Cardiac muscle cell (in vitro differentiated cells and primary cell): ENCODE measurements at places on chromosomes 5 and 9. TPM values are rescaled to one million over a fixed set of nuclear protein-coding genes. Genes with fewer than 3 reads are reported as not detected.

MYOT gene
- total RNA-seq = not detected in 2 replicates

GRCh38 chr5:113170707-113171106, 194.1 kb downstream of the DCP2 start:
- no peak for DNase-seq
- peaks cover 70% of the 10 kb centered on the region for H3K4me1 ChIP-seq
- no peaks in the 10 kb centered on the region for H3K36me3 ChIP-seq
- no peak overlapping the region for H3K27ac ChIP-seq
- no peak overlapping the region for H3K4me3 ChIP-seq

DNA sequence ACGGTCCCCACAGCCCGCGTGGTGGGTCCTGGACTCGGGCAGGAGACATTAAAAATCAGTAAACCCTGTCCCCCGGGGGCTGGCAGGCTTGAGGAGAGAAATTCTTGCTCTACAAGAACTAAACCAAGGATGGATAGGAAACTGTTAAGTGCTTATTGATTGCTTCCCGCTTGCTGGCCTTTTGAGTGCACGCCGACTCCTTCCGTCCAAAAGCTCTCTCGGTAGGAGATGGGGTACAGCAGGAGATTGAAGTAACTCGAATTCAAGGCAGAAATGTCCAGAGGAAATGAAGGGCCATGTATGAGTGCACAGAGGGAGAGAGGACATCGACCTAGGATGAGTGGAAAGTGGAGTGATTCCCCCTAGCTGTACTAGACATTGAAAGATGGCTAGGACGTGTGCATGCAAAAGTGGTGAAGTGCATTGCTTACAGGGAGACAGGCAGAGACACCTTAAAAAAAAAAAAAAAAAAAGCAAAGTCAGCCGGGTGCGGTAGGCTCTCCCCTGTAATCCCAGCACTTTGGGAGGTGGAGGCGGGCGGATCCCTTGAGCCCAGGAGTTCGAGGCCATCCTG, 923 bp downstream of the RECK start:
- H3K4me3 ChIP-seq = peak overlapping the region; percentile 78
- DNase-seq = peak; percentile 44
- no peaks in the 10 kb centered on the region for H3K27me3 ChIP-seq
- peaks cover 10% of the 10 kb centered on the region for H3K4me1 ChIP-seq
- no peaks in the 10 kb centered on the region for H3K36me3 ChIP-seq

- peak; percentile 66 for DNase-seq
- no peaks in the 10 kb centered on the region for H3K4me1 ChIP-seq
- no peaks in the 10 kb centered on the region for H3K27me3 ChIP-seq
- no peak within 1 kb of the TSS for H3K27ac ChIP-seq
- no peaks in the 10 kb centered on the region for H3K36me3 ChIP-seq
Measured at GRCh38 chr5:7850395-7851239, at the start of gene CFAP90. CFAP90 (minus strand) TSS chr5:7851133; CDS start chr5:7851021, 112 bp downstream.

DNA sequence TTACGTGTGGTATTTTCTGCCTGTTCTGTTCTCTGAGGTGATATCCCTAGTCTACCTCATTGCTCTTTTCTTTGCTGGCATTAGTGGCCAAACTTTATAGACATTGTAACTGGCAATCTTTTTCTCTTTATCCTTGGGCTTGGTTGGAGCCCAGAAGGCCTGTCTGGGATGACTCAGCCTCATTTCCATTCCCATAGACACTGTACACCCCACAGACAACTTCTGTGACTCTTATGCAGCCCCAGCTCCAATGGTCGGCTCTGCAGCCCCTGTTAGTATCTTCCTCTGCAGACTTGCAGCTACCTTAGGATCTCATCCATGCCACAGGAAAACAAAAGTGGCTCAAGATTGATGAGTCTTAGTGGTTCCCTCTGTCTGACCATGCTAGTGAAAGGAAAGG, 79.8 kb downstream of the CFAP95 start:
- H3K27ac ChIP-seq = no peak overlapping the region
- no peak overlapping the region for H3K4me3 ChIP-seq
- DNase-seq = no peak
- H3K4me1 ChIP-seq = no peaks in the 10 kb centered on the region
- no peaks in the 10 kb centered on the region for H3K36me3 ChIP-seq

- H3K4me1 ChIP-seq = no peaks in the 10 kb centered on the region
- no peak overlapping the region for H3K4me3 ChIP-seq
- H3K36me3 ChIP-seq = no peaks in the 10 kb centered on the region
- H3K27me3 ChIP-seq = no peaks in the 10 kb centered on the region
Measured at GRCh38 chr5:25029004-25029403, 384.2 kb upstream of the CDH10 start.

- no peak overlapping the region for H3K4me3 ChIP-seq
- peaks cover 4% of the 10 kb centered on the region for H3K4me1 ChIP-seq
- H3K36me3 ChIP-seq = no peaks in the 10 kb centered on the region
- H3K27ac ChIP-seq = no peak overlapping the region
Measured at GRCh38 chr5:74109344-74109743, 483.3 kb downstream of the ARHGEF28 start.

- no peaks in the 10 kb centered on the region for H3K27me3 ChIP-seq
- no peaks in the 10 kb centered on the region for H3K36me3 ChIP-seq
- no peak overlapping the region for H3K27ac ChIP-seq
- H3K4me1 ChIP-seq = no peaks in the 10 kb centered on the region
Measured at GRCh38 chr5:172481011-172481800, 26.9 kb upstream of the SH3PXD2B start.

DNA sequence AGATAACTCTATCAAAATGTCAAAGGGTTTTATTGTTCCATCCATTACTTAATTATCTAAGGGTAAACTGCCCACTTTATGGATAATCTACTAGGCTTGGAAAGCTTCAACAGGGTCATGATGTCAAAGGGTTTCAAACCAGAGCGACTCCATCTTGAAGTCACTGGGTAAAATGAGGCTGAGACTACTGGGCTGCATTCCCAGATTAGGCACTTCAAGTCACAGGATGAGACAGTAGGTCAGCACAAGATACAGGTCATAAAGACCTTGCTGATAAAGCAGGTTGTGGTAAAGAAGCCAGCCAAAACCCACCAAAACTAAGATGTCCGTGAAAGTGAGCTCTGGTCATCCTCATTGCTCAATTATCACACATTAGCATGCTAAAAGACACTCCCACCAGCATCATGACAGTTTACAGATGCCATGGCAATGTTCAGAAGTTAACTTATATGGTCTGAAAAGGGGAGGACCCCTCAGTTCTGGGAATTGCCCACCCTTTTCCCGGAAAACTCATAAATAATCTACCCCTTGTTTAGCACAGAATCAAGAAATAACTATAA, 138.6 kb downstream of the GNAQ start:
- H3K27me3 ChIP-seq = no peaks in the 10 kb centered on the region
- H3K27ac ChIP-seq = no peak overlapping the region
- no peak for DNase-seq
- peaks cover 9% of the 10 kb centered on the region for H3K4me1 ChIP-seq

- no peaks in the 10 kb centered on the region for H3K27me3 ChIP-seq
- no peak for DNase-seq
- no peaks in the 10 kb centered on the region for H3K4me1 ChIP-seq
- no peaks in the 10 kb centered on the region for H3K36me3 ChIP-seq
Measured at GRCh38 chr9:112809351-112809848, 58.8 kb downstream of the SNX30 start.

GRCh38 chr9:29176786-29177185, 1603.5 kb upstream of the C9orf72 start:
- no peak overlapping the region for H3K27ac ChIP-seq
- no peaks in the 10 kb centered on the region for H3K27me3 ChIP-seq
- H3K4me1 ChIP-seq = no peaks in the 10 kb centered on the region
- no peaks in the 10 kb centered on the region for H3K36me3 ChIP-seq
- no peak overlapping the region for H3K4me3 ChIP-seq
- DNase-seq = no peak

SH3PXD2B gene
- total RNA-seq = 19.7 and 27.6 TPM in 2 replicates

DNA sequence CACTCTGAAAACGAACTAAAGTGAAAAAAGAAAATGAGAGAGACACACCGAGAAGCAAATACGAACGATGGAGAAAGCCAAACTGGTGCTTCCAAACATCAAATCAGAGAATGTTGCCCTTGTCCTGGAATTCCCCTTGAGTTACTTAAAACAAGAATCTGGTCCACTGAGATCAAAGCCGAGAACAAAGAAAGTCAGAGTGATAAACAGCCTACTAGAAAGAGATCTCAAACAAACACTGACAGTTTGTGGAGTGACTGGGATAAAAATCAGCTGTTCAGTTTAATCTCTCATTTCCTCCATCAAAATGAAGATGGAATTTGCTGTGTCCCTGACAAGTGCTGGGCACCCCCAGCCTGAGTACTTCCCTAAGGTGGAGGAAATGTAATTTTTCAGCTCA, 582.6 kb downstream of the NR2F1-AS1 start:
- DNase-seq = no peak
- H3K4me1 ChIP-seq = no peaks in the 10 kb centered on the region
- peaks cover 72% of the 10 kb centered on the region for H3K27me3 ChIP-seq
- H3K4me3 ChIP-seq = no peak overlapping the region
- H3K36me3 ChIP-seq = no peaks in the 10 kb centered on the region

DNA sequence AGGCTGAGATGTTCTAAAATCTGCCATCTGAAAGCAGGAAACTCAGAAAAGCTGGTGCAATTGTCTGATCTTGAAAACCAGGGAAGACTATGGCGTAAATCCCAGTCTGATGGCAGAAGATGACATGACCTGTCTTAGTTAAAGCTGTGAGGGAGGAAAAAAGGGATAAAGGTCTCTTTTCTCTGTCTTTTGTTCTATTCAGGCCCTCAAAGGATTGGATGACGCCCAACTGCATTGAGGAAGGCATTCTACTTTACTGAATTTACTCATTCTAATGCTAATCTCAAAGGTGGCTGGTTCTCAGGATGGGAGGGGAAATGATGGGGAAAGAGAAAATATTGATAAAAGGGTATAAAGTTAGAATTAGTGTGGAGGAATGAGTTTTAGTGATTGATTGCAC, 312.8 kb upstream of the CTNND2 start:
- H3K27me3 ChIP-seq = no peaks in the 10 kb centered on the region
- no peak for DNase-seq
- H3K27ac ChIP-seq = no peak overlapping the region
- no peaks in the 10 kb centered on the region for H3K36me3 ChIP-seq
- H3K4me1 ChIP-seq = no peaks in the 10 kb centered on the region

DNA sequence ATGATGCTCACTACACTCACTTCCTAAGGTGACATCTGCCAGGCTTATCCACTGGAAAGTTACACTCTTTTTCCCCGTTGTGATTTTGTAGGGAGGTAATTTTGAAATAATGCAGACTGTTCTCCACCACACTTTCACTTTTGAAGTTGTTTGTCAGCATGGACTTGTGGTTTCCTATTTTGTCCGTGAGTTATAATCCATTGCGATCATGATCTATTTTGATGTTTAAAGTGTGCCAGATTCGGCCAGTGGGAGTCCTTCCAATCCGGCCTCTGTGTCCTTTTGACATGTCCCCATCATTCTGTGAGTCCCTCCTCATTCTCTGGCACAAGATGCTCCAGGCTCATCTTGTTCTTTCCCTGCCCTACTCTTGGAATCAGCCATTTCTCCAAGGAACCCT, 211.3 kb upstream of the KLF4 start:
- H3K4me1 ChIP-seq = no peaks in the 10 kb centered on the region
- no peak overlapping the region for H3K4me3 ChIP-seq
- DNase-seq = no peak
- H3K27me3 ChIP-seq = no peaks in the 10 kb centered on the region
- no peak overlapping the region for H3K27ac ChIP-seq

GRCh38 chr9:28503573-28503972, 930.3 kb upstream of the C9orf72 start:
- H3K27me3 ChIP-seq = no peaks in the 10 kb centered on the region
- H3K27ac ChIP-seq = no peak overlapping the region
- no peaks in the 10 kb centered on the region for H3K36me3 ChIP-seq
- no peak for DNase-seq
- H3K4me3 ChIP-seq = no peak overlapping the region
- no peaks in the 10 kb centered on the region for H3K4me1 ChIP-seq

GZMA gene
- not detected in 2 replicates for total RNA-seq

PHF24 gene
- 1.1 and 2.9 TPM in 2 replicates for total RNA-seq

GRCh38 chr5:136425921-136426320, 60.6 kb upstream of the TRPC7 start:
- H3K36me3 ChIP-seq = no peaks in the 10 kb centered on the region
- H3K4me1 ChIP-seq = no peaks in the 10 kb centered on the region
- H3K27me3 ChIP-seq = no peaks in the 10 kb centered on the region

- no peaks in the 10 kb centered on the region for H3K27me3 ChIP-seq
- no peaks in the 10 kb centered on the region for H3K36me3 ChIP-seq
- H3K27ac ChIP-seq = no peak overlapping the region
- no peaks in the 10 kb centered on the region for H3K4me1 ChIP-seq
Measured at GRCh38 chr5:137092831-137093230, 406.3 kb downstream of the SPOCK1 start.

GRCh38 chr5:157186309-157187045, 5.8 kb downstream of the ITK start:
- no peak for DNase-seq
- H3K27ac ChIP-seq = no peak overlapping the region
- H3K4me1 ChIP-seq = no peaks in the 10 kb centered on the region
- H3K36me3 ChIP-seq = no peaks in the 10 kb centered on the region

- H3K4me1 ChIP-seq = no peaks in the 10 kb centered on the region
- no peaks in the 10 kb centered on the region for H3K36me3 ChIP-seq
- DNase-seq = no peak
- no peaks in the 10 kb centered on the region for H3K27me3 ChIP-seq
- H3K4me3 ChIP-seq = no peak overlapping the region
Measured at GRCh38 chr5:69335341-69335935, 2.8 kb upstream of the CCDC125 start.

GRCh38 chr5:110439296-110439695, 287.2 kb downstream of the TMEM232 start:
- peaks cover 3% of the 10 kb centered on the region for H3K4me1 ChIP-seq
- H3K4me3 ChIP-seq = no peak overlapping the region
- H3K36me3 ChIP-seq = no peaks in the 10 kb centered on the region
- H3K27me3 ChIP-seq = no peaks in the 10 kb centered on the region
- H3K27ac ChIP-seq = no peak overlapping the region

- no peaks in the 10 kb centered on the region for H3K36me3 ChIP-seq
- no peak for DNase-seq
- no peak overlapping the region for H3K4me3 ChIP-seq
- H3K27me3 ChIP-seq = no peaks in the 10 kb centered on the region
Measured at GRCh38 chr5:37696190-37697021, 143.4 kb downstream of the GDNF start.

TGFBI gene
- 2.9 and 9.0 TPM in 2 replicates for total RNA-seq

DNA sequence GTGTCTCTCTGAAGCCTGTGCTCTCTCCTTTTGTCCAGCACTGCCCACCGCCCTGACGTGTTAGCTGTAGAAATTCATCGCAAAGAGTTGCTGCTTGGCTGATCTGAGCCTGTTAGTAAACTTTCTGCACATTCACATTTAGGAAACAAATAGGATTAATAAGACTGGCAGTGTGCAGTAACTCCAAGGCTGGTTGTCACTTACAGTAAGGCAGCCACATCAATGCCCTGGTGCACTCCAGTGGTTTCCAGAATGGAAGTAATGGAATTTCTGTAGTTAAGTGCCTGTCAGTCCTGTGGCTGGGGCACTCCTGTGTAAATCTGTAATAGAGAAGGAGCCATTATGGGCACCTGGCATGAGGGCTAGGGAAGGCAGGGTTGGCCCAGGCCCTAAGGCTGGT, 70.6 kb downstream of the DOCK2 start:
- no peak overlapping the region for H3K4me3 ChIP-seq
- H3K36me3 ChIP-seq = no peaks in the 10 kb centered on the region
- H3K27me3 ChIP-seq = no peaks in the 10 kb centered on the region
- peak overlapping the region; percentile 1 for H3K27ac ChIP-seq
- peak; percentile 63 for DNase-seq
- peaks cover 44% of the 10 kb centered on the region for H3K4me1 ChIP-seq
